ENCODE measurements at places on chromosomes 11 and 22.

- no peak for DNase-seq
These were observed 40.9 kb downstream of the SERPINH1 start for GRCh38 chr11:75602951-75603350.

GRCh38 chr22:20857838-20858614 is 585 bp downstream of the PI4KA start:
- peak; percentile 75 for DNase-seq

DNA sequence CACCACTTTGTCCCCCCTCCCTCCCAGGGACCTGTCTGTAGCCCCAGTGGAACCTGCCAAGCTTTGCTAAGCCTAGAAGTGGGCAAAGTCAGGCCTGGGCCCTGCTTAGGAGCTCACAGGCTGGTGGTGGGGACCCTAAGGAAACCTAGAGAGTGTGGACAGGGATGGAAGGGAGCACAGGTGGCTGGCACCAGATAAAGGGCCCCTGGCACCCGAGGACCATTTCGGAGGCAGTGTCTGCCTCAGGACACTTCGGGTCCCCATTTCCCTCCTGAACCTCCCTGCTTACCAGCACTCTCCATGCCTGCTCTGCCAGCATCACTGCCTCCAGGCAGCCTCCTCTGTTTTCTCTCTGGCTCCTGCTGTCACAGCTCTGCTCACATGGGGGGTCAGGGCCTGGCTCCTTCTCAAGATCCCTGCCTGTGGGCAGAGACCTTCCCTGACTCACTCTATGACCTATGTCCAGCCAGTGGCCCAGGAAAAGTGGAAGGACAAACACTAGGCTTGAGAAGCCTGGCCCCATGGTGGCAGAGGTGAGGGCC is 13.6 kb upstream of the OMP start:
- DNase-seq: no peak

DNA sequence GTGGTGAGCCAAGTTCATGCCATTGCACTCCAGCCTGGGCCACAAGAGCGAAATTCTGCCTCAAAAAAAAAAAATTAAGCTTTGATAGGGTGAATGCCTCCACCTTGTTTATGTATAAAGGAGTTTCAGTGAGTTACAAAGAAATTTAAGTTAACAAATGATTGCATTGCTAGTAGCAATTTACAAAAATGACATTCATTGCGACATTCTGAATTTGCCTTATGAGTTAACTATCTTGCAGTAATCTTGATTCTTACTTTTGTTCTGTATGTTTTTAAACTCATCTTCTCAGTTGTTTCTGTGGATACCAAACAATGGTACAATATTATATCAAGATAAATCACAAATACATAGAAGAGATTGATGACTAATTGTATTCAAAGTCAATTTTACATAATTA is 207.0 kb downstream of the DDX10 start:
- no peak for DNase-seq

DNA sequence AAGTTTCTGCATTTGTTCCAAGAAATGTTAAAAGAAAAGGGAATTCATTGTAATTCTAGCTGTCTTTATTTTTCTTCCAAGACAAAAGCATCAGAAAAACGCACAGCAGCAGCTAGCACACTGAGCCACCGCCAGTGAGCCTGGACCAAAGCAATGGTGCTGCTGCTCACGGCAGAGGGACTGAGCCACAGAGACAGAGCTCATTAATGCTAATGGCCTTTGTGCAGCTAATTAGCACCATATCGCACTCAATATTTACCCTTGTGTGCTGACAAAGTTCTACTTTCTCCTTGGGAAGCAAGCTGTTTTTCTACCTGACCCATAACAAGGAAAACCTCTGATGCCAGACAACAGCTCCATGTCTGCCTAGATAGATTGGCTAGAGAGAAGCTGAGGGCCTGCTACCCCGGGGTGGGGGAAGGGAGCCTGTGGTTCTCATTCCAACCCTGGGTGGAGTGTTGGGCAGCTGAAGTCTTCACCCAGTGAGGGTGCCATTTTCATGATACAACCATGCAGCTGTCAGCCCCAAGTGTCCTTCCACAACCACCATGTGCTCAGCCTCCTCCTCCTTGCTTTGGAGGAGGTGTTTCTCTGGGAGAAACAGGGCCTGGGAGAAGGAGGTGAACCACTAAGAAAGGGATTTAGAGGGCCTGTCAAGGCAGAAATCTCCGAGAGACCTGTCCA is 131.1 kb upstream of the NCAM1 start:
- no peak for DNase-seq

DNA sequence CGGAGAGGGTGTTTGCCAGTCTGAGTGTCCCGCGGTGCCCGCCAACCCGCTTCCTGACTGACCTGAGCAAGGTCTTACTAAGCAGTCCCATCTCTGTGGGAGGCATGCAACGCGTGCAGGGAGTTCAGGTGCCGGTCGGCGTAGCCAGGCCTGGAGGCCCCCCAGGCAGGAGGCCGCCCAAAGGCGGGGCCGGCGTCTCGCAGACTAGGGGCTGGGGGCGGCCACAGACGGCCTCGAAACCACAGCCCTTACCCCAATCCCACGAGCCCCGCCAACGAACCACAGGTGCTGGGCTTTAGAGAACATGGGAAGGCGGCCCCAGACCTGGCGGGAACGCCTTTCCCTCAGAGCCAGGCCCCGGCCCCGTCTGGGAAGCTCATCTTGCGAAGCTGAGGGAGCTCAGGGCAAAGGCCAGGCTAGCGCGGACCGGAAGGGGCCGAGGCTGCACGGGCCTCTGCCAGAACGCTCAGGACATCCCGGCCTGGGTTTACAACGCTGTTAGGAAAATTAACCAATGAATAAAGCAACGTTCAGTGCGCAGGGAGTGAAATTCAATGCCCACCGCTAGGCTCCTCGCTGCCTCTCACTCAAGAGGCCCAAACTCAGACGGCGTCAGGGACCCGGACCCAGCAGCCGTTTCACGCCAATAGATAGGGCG is 2.1 kb upstream of the MTFP1 start:
- peak; percentile 24 for DNase-seq

DNA sequence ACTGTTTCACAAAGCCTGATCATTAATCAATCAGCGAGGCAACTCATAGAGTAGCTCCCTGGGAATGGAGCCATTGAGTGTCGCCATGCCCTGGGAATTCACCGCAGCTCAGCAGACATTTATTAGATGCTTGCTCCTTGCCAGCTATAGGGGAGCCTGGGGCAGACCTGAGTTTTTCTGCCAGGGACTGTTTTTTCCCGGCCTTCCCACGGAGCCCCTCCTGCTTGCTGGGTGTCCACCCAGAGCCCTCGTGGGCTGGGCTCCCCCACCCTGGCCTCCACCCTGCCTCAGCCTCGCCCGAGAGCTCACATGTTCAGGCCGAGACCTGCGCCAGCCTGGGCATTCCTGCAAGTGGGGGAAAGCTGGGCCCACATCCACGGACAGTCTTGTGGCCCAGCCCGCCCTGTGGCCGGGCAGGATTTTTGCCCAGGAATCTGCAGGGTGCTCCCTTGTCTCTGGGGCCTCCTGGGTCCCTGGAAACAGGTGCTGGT is 64.9 kb downstream of the SMIM38 start:
- no peak for DNase-seq

- no peak for DNase-seq
These were observed 61.3 kb downstream of the PPME1 start for GRCh38 chr11:74232311-74232950.

GRCh38 chr11:45926536-45927331 is 4.3 kb downstream of the LARGE2 start:
- DNase-seq: no peak

- DNase-seq: no peak
These were observed 26.3 kb downstream of the MEI1 start for GRCh38 chr22:41725510-41726110.

GRCh38 chr11:13311570-13311969 is 34.0 kb downstream of the BMAL1 start:
- DNase-seq: no peak

- DNase-seq: no peak
These were observed 428.7 kb upstream of the LUZP2 start for GRCh38 chr11:24068197-24068596.

GRCh38 chr11:133081020-133081419 is 451.3 kb downstream of the OPCML start:
- DNase-seq: no peak

GRCh38 chr11:47571895-47572294 is 6.5 kb downstream of the PTPMT1 start:
- DNase-seq: no peak

DNA sequence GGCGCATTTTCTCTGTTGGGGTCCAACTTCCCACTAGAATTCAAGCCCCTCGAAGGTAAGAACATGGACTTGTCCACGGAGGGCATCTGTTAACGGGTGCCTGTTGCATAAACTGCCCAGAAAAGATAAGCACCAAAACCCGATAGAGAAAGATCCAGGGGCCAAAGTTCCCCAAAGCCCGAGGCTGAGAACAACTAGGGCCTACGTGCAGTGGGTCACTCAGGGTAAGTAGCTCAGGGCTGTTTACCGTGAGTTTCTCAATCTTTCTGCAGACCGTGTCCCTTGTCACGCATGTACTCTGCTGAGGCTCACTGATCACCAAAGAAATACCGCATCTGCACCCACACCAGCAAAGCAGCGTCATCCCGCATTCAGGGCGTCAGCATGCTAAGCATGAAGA is 24.4 kb downstream of the PGA5 start:
- DNase-seq: no peak

GRCh38 chr11:96090711-96091110 is 166.8 kb upstream of the MTMR2 start:
- no peak for DNase-seq

GRCh38 chr22:25051983-25052710 is 99.6 kb downstream of the KIAA1671 start:
- DNase-seq: no peak

GRCh38 chr11:111871693-111872161 is 346 bp upstream of the ALG9 start:
- DNase-seq: no peak

DNA sequence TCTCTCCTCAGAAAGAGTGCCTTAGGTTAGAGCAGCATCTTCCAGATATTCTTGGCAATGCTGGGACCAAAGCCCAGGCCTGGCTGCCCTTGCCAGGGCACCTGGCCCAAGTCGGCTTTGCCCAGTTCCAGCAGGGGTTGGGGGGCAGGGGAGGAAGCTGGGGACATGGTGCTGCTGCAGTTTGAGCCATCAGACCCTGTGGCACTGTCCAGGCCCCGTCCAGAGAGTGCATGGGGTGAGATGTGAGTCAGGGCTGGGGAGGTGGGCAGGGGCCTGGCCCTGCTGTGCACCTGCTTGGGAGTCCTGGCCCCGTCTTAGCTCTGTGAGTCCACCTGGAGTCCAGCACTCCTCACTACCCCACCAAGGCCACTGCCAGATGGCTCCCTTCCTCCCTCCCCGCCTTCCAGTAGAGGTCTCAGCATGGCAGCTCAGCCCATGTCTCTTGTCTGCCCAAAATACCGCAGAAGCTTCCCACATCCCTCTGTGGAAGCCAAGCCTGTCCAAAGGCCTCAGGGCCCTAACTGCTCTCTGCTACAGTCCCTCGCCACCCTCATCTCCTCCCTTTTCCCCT is 16.6 kb downstream of the DERL3 start:
- DNase-seq: no peak

DNA sequence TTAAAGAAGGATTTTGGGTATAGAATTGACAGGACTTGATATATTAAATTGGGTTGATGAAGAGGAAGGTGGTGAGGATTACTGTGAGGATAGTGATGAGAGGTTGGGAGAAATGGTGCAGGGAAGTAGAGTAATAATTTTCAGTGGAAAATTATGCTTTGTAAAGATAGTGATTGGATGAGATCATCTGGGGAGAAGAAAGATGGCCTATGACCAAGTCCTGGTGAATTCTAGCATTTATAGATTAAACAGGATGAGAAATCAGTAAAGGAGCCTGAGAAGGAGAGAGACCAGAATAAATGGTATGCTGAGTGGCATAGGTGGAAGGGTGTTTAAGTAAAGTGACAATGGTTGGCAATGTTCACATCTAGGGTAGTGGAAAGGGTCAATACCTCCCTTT is 15.0 kb downstream of the IPO7 start:
- DNase-seq: no peak

DNA sequence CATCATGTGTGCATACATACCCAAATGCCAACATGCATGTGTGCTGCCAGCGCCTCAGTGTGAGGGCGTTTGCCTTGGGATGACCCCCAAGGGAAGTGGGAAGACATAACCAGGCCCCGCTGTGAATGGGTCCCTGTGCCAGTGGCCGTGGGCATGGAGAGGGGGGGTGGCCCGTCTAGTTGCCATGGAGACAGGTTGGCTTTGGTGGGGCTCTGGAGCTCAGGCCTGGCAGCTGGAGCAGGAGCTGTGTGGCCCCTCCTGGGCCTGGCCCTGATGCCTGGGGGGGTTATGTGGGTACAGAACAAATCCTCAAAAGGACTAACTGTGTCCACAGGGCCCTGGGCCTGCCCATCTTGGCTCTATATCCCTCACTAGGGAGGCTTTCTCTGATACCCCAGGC is 8.0 kb downstream of the SYT7 start:
- DNase-seq: no peak

DNA sequence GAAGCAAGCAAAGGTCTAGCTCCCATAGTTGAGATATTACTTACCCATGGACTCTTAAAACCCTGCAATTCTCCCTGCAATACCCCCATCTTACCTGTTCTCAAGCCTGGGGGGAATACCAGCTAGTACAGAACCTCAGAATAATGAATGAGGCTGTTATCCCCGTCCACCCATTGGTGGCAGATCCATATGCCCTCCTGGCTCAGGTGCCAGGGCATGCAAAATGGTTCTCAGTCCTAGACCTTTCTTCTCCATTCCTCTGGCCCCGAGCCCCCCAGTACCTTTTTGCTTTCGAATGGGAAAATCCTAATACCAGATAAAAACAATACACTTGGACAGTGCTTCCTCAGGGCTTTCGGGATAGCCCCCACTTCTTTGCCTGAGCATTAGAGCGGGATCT is 86.4 kb downstream of the PIWIL4 start:
- DNase-seq: no peak

GRCh38 chr11:12110714-12111548 is 541 bp downstream of the MICAL2 start:
- peak; percentile 16 for DNase-seq

GRCh38 chr11:113034576-113034975 is 73.4 kb downstream of the NCAM1 start:
- DNase-seq: no peak

GRCh38 chr11:130909650-130910049 is 6.6 kb downstream of the SNX19 start:
- DNase-seq: no peak

GRCh38 chr22:38963872-38964271 is 6.5 kb downstream of the APOBEC3A start:
- no peak for DNase-seq

- no peak for DNase-seq
These were observed 322.7 kb upstream of the PLET1 start for GRCh38 chr11:112583261-112583893.

DNA sequence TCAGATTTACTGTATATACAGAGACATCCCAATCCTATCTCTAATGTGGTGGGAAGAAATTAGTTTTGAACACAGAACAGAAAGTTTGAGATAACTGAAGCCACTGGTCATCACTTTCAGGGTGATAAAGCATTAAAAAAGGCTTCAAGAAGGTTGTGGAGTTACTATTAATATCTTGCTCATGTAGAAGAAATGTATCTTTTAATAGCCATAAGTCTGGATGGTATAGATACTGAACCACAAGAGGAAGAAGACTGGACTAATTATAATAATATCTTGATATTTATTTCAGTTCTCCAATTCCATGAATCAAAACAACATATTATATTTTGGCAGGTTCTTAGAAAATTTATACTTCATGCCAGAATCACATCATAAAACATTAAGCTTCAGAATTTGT is 137.1 kb downstream of the TMEM135 start:
- DNase-seq: no peak

GRCh38 chr11:69320756-69321741 is 27.1 kb downstream of the MYEOV start:
- DNase-seq: no peak

GRCh38 chr11:487571-488021 is 19.4 kb downstream of the RNH1 start:
- DNase-seq: no peak

- no peak for DNase-seq
These were observed 128.6 kb downstream of the RRAS2 start for GRCh38 chr11:14230407-14230806.
